ENCODE measurements at places on chromosomes 2 and 18. TPM values are rescaled to one million over a fixed set of nuclear protein-coding genes. Genes with fewer than 3 reads are reported as not detected.

Gene LCT
- polyA plus RNA-seq: 0.01 TPM

GRCh38 chr2:153047220-153047619 lies 328.8 kb downstream of the ARL6IP6 start:
- no peaks in the 10 kb centered on the region for H3K27me3 ChIP-seq
- DNase-seq: no peak
- no peak overlapping the region for H3K4me3 ChIP-seq
- H3K27ac ChIP-seq: no peak overlapping the region

GRCh38 chr2:212966884-212967283 lies 184.5 kb downstream of the IKZF2 start:
- DNase-seq: no peak
- no peaks in the 10 kb centered on the region for H3K4me1 ChIP-seq
- H3K27me3 ChIP-seq: no peaks in the 10 kb centered on the region
- no peaks in the 10 kb centered on the region for H3K36me3 ChIP-seq

- no peak overlapping the region for H3K27ac ChIP-seq
- no peak overlapping the region for H3K4me3 ChIP-seq
- no peaks in the 10 kb centered on the region for H3K4me1 ChIP-seq
- DNase-seq: no peak
These were observed 529.6 kb downstream of the NR4A2 start for GRCh38 chr2:155802888-155803287.
